ENCODE measurements at places on chromosomes 11 and 22. TPM values are rescaled to one million over a fixed set of nuclear protein-coding genes. Genes with fewer than 3 reads are reported as not detected.

The GLYATL1 gene
- not detected for total RNA-seq

The ZNF214 gene
- 2.9 TPM for total RNA-seq

The KCNC1 gene
- total RNA-seq = not detected

The CHCHD10 gene
- not detected for total RNA-seq

The TRIM29 gene
- total RNA-seq = 4.6 TPM

The SLC1A2 gene
- total RNA-seq = 2.9 TPM

The SNX15 gene
- 23.0 TPM for total RNA-seq

The SPI1 gene
- 6.0 TPM for total RNA-seq

The MS4A6E gene
- total RNA-seq = not detected

The TBX10 gene
- not detected for total RNA-seq

The ALX4 gene
- total RNA-seq = 2.5 TPM

The ANO9 gene
- total RNA-seq = 1.4 TPM

The SLC25A45 gene
- 5.3 TPM for total RNA-seq

The ARHGEF17 gene
- total RNA-seq = 40.5 TPM

The SLC22A9 gene
- total RNA-seq = not detected

The KCNJ1 gene
- not detected for total RNA-seq

The TMEM191C gene
- total RNA-seq = 0.79 TPM

The CCDC87 gene
- not detected for total RNA-seq

The BTBD18 gene
- not detected for total RNA-seq

The SLC6A5 gene
- not detected for total RNA-seq

The PRRG4 gene
- 0.29 TPM for total RNA-seq

The C11orf86 gene
- total RNA-seq = not detected

The UBQLN3 gene
- 0.29 TPM for total RNA-seq

The UQCC3 gene
- total RNA-seq = 5.0 TPM

The CBX7 gene
- 16.0 TPM for total RNA-seq

The PRSS23 gene
- 126 TPM for total RNA-seq

Measured in uterus (tissue), 4 donors.